ENCODE measurements at places on chromosomes 6 and 20.

GRCh38 chr6:25219917-25220278, 59.3 kb upstream of the CARMIL1 start:
- DNase-seq: peak; percentile 8

DNA sequence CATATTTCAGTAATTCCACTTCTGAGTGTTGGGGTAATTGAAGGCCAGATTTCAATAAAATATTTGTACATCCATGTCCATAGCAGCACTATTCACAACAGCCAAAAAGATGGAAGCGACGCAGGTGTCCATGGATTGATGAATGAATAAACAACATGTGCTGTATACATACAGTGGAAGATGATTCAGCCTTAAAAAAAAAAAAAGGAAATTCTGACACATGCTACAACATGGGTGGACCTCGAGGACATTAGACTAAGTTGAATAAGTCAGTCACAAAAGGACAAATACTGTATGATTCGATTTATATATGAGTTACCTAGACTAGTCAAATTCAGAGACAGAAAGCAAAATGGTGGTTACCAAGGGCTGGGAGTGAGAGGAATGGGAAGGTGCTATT, 57.2 kb downstream of the TRAM2 start:
- no peak for DNase-seq

DNA sequence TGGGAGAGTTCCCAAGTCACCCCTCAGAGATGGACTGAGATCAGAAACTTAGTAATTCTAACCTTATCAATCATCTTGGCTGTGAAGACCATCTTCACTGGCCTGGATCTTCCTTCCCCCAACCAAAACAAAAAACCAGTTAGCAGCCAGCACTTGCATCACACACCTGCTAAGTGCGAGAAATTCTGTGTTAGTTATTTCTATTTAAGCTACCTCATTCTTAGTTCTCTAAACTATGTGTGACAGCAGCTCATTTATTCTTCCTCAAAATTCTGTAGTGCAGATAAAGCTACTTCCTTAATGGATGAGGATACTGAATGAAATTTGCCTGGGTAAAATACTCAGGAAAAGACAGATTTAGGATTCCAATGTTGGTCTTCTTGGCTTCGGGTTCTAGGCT, 18.2 kb upstream of the TAGAP start:
- peak; percentile 80 for DNase-seq

GRCh38 chr20:11918391-11918845, 725 bp downstream of the BTBD3 start:
- no peak for DNase-seq

GRCh38 chr6:149250951-149251350, 66.6 kb upstream of the TAB2 start:
- peak; percentile 40 for DNase-seq

DNA sequence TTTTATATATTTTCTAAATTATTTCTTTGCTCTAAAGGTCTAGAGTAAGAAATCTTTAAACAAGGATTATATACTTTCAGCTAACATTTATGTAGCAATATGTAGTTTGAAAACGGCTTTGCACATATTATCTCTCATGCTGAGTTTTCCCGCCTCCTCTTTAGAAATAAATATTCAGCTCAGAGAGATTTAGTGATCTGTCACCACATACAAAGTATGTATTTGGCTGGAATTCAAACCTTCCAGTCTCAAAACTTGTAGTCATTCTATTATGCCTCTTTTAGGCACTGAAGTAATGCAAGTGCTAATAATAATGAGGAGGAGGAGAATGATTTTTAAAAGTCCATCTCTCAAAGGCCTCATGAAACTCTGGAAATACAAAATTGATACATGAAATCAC, 525.0 kb downstream of the GRIK2 start:
- DNase-seq: no peak

DNA sequence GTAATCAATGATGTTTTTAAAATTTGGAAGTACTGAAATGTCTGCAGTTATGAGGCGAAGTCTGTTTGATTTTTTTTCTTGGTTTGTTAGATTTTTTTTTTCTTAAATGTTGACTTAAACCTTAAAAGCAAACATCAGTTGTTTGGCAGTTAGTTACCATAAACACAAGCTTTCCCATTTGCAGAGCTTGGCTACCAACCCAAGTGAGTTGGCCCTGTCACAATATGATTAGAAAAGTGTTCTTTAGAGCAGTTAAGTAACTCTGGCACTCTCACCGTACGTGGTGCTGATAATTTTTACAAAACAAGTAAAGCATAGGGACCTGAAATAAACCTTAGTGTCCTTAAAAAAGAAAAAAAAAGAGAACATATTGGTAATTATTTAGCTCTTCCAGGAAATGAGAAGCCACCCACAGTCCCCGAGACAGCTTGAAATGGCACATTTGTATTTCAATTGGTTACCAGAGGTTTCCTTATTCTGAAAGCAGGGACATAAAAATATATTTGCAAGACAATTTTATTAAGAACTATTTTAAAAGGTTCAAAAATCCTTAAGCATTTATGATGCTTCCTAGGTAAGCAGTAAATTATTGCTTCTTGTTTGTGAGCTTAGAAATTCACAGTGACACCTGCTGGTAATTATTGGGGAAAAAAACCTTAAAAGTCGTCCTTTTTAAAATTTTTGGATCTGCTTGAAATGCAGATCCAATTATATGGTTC, 3.9 kb downstream of the HEY2 start:
- no peak for DNase-seq

GRCh38 chr6:47407300-47408281, 70.0 kb upstream of the CD2AP start:
- DNase-seq: peak; percentile 10
